ENCODE measurements at places on chromosomes 13 and 19.

- DNase-seq: peak; percentile 60
Measured at GRCh38 chr19:2615782-2616181, 86.7 kb downstream of the GNG7 start.

DNA sequence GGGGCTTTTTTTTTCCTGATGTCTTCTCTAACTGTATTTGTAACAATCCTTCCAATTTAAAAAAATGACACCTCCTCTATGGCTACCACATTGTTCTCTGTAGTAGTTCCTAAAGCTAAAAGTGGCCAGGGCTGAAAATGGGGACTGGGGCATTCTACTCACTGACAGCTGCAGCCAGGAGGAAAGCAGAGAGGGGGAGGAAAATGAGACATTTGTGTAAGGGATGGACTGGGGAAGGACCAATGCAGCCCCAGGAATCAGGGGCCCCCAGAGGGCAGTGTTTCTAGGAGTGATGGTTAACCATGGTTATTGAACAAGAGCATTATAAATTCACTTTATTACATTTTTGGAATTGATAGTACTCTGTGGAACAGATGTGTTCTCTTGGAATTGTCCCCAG, 34.3 kb upstream of the C1QTNF9 start:
- no peak for DNase-seq

DNA sequence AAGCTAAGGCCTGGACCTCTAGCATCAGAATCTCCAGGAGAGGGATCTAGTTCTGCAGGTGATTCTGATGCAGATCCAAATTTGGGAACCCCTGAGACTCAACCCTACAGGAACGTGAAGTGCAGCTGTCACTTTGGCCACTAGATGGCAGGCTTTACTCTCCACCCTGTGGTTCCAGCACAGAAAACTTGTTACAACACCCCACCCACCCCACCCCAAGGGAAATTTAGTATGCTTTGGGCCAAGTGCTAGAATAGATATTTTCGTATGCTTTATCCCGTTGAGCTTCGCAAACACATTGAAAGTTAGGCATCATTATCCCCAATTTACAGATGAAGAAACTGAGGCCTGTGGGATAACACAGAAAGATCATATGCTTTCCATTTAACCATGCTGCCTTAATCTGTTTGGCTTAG, 232.0 kb downstream of the B3GLCT start:
- DNase-seq: peak; percentile 79

DNA sequence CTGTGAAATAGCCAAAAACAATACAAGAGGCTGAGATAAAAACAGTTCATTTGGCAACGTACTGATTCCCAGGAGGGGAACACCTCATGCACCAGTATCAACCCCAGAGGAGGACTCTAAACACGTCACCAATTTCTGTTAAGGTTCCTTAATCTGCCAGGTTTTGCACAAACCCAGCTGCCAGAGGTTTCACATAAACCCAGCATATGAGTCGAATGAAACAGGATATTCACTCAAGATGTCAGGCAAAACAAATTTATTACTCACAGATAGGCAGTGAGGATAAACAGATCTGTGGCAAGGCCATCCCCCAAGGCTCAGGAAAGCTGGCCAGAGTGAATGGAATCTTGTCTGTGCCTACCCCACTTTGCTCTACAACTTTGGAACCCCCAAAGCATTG, 210.9 kb downstream of the GPC5 start:
- DNase-seq: no peak

DNA sequence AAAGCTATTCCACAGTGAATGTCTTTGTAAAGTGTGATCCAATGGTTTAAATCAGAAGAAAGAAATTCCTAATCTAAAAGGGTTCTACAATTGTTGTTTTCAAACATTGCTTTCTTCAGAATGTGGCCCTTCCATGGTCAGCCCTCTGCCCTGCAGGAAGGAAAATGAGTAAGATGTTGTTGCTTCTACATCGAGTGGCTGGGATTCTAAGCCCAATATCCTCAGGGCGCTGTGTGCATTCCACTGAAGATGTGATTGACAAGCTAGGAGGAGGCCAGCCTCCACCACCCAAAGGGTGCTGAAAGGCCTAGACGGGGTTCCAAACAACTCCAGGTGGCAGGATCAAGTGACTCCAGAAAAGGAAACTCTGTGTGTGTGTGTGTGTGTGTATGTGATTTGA, 316.9 kb upstream of the TSHZ3 start:
- DNase-seq: no peak

DNA sequence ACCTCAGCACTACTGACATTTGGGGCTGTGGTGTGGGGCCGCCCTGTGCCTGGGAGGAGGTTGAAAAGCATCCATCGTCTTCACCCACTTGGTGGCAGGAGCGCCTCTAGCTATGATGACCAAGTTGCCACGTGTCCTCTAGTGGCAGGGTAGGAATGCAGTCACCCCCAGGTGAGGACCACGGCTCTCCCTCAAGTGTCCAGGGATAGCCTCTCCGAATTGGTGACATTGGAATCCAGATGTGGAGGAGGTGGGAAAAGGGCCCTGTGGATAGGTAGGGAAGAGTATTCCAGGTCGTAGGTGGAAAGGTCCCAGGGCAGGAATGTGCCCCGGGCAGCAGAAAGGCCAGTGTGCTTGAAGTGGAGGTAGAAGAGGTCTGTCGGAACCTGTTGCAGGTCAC, 37.6 kb downstream of the ARHGEF18 start:
- no peak for DNase-seq

- no peak for DNase-seq
Measured at GRCh38 chr13:20446405-20446804, 79.3 kb downstream of the CRYL1 start.

DNA sequence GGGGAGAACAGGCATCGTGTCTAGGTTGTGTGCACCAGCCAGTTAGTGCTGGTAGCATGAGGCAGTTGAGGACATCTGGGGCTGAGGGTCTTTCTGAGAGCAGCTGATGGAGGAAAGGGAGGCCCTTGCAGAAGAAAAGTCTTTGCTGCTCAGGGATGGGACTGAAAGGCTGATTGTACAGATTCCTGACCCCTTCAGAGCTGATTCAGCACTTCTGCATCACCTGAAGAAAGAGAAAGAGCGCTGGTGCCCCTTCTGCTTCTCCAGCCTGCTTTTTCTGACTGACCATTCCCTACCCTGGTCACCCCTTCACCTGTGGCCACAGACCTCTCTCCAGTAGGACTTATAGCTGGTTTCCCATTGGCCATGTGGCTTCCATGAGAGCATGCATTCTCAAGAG, 476.2 kb downstream of the TSHZ3 start:
- no peak for DNase-seq

DNA sequence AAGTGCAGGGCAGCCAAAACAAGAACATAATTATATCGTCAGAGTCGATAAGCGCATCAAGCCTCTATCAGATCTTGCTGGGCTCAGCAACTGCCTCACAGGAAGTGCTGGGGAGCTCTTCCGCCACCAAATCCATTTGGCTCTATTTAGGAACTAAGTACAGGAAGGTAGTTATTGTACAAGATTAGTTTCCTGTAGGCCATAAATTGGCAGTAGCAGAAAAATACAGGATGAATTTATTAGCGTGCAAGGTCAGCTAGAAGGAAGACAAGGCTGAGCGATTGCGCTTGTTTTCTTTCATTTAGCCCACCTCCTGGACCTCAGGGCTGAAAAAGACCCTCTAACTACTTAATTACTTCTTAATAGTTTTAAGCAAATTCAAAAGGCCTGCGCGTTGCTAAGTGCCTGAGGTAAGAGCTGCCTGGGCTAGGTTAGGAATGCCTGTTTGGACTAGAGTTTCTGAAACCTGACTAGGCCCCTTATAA, 118.5 kb downstream of the IRS2 start:
- DNase-seq: no peak

DNA sequence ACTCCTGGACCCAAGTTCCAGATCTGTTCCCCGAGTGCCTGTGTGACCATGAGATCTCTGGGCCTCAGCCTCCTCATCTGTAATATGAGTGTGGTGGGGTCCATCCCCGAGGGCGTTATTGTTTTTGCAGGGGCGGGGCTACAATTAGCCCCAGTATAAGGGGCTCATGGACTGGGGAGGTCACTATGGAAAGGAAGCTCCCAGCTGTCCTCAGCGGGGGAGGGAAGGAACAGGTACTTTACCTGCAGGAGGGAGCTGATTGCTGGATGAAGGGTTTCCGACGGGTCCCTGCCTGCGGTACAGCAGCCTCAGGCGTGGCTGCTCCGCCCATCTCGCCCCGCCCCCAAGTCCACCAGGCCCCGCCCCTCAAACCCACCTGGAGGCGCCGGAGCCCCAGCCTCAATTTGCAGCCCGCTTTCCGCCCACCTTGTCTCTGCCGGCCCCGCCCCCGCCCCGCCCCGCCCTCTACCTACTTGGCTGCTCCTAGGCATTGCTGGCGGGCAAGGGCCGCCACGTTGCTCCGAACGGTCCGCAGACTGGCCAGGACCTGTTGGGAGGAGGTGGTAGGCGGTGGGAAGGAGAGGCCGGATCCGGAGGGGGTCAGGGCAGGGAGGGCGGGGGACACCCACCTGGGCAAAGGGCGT, 5.5 kb downstream of the PDE4C start:
- DNase-seq: no peak
